ENCODE measurements at places on chromosomes 1 and 21.
A peak's percentile ranks its signal among the peaks of the same experiment; 100 is the strongest.

DNA sequence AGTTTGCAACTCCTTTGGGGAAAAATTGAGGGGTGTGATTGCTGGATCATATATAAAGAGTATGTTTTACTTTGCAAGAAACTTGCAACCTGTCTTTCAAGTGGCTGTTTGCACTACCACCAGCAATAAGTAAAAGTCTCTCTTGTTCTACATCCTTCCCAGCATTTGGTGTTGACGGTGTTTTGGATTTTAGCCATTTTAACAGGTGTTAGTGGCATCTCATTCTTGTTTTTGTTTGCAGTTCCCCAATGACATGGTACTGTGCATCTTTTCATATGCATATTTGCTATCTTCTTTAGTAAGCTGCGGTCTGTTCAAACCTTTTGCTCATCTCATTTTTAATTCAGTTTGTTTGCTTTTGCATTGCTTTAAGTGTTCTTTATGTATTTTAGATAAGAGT lies 535.5 kb downstream of the LRRIQ3 start:
- ATAC-seq: no peak

- peak; percentile 48 for ATAC-seq
Observed at GRCh38 chr1:154408174-154408777, 3.1 kb downstream of the IL6R start.

GRCh38 chr1:82371844-82372498 lies 571.2 kb downstream of the ADGRL2 start:
- no peak for ATAC-seq

- ATAC-seq: no peak
Observed at GRCh38 chr1:59680044-59680443, 134.7 kb upstream of the HOOK1 start.

GRCh38 chr21:40067751-40068150 lies 200.5 kb downstream of the PCP4 start:
- ATAC-seq: no peak

All from stimulated activated memory B cell treated with anti-CD40 and anti-IgM and Interleukin-4, amounts not matched to agents 10 μg/mL and 1 μg/mL and 100 μg/mL, for 72 hours (primary cell).